Activated CD4-positive, alpha-beta T cell treated with anti-CD3 and anti-CD28 coated beads, Interleukin-2, Interleukin-4, amounts not matched to agents 100 ng/mL and 50 ng/mL, durations not matched to agents 16 hours and 8 hours (primary cell): ENCODE measurements at places on chromosomes 6 and 20.

GRCh38 chr6:20837189-20837588 is 302.9 kb downstream of the CDKAL1 start:
- DNase-seq = no peak

DNA sequence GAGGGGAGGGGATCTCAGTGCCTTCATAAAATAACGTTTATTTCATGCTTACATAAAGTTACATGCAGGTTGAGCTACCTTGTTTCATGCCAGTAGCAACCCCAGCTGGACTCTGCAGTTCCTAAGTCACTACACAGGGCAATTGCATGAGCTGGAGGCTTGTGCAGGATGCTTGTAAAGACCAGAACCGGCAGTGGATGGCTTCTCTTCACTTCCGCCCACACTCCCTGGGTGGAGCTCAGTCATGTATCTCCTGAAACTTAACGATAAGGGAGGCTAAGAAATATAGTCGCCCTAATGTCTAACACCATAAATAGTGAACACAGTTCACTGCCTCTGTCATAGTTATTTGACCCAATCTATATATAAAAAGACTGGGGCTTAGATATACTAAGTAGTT is 99.4 kb upstream of the RAB32 start:
- no peak for DNase-seq

DNA sequence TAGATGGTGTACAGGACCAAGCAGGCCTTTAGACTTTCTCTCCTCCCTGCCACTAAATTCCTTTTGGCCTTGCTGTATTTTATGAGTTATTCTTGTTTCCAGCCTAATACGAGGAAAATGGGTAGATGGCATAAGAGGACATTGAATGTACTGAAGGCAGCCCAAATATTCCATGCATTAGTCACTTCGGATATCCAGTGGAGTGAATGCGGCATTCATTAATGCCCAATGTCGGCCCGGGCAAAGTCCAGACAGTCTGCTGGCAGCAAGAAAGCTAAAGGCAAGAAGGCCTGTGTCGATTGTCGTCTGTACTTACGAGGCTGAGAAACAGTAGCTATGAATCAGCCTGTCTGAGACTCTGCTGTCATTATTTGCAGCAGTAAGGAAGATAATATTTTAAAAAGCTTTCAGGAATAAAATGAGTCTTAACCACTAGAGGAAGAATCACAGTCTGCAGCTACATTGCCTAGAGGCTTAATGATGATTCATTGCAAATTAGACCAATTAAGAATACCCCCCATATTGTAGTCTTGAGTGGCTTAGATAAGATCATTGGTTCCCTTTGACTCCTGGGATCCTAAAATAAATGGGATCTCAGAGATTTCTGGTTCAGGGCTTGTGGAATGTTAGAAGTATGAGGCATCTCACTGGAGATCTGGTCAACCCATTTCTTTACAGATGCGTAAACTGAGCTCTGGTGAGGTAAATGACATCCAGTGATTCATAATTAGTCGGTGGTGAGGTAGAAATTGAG is 534.1 kb upstream of the JAG1 start:
- DNase-seq = no peak

DNA sequence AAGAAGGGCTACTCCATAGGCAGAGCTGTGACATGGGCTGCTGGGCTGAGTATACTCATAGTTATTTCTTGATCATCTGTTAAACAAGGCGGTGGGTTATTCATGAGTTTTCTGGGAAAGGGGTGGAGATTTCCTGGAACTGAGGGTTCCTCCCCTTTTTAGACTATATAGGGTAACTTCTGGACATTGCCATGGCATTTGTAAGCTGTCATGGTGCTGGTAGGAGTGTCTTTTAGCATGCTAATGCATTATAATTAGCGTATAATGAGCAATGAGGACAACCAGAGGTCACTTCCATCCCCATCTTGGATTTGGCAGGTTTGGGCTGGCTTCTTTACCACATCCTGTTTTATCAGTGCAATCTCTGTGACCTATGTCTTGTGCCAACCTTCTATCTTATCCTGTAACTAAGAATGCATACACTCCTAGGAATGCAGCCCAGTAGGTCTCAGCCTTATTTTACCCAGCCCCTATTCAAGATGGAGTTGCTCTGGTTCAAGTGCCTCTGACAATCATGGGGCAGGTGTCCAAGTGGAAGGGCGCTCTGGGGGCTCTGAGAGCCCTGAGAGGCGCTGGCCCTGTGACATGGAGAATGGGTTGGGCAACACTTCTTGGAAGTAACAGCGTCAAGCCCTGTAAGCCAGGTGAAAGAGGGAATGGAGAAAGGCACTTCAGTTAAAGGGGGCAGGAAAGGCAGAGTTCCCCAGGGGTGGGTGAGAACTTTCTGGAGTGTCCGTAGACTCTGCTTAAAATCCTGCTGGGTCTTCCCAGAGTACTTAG is 354.2 kb upstream of the SULF2 start:
- no peak for DNase-seq

GRCh38 chr6:155341130-155341828 is 27.0 kb upstream of the TFB1M start:
- no peak for DNase-seq

- DNase-seq = no peak
Measured at GRCh38 chr6:136192902-136193301, 57.2 kb downstream of the MTFR2 start.
